MG63 (cell line): ENCODE measurements at places on chromosomes 12 and 14. TPM values are rescaled to one million over a fixed set of nuclear protein-coding genes. Genes with fewer than 3 reads are reported as not detected.

The SLC4A8 gene
- total RNA-seq = 0.89 and 0.96 TPM in 2 replicates

The ARHGAP5 gene
- total RNA-seq = 7.9 and 32.1 TPM in 2 replicates

The PTHLH gene
- total RNA-seq = not detected in 2 replicates

The REP15 gene
- 1.2 and 1.4 TPM in 2 replicates for total RNA-seq

DNA sequence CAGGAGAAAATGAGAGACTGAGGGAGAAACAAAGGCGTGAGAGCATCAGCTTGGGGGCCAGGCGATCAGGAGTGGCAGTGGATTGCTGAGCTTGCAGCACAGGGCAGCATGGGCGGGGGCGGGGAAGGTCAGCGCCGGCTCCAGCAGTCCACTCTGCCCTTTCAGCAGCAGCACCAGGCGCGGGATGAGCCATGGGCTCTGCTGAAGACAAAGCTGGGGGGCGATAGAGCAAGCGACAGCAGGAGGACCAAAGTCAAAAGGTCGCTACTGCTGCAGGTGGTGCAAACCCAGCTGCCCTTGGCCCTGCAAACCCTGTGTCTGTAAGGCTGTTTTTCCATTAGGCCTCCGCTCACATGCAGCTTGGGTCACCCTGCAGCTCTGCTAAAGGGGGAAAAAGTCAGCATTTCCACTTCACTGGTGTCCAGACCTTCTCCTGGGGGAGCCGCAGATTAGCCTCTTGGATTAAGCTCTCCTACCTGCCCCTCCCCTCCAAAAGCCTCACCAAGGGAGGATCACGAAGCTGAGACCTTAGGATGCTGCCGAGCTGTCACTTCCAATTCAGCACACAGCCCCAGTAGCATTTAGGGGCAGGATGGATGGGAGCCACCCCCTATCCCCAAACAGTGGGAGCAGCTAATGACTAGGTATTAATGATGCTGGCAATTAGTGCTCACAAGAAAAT is 204.8 kb downstream of the DPF3 start:
- DNase-seq = no peak

- peak; percentile 59 for DNase-seq
These were observed 16.2 kb downstream of the NT5DC3 start for GRCh38 chr12:103824845-103825244.

DNA sequence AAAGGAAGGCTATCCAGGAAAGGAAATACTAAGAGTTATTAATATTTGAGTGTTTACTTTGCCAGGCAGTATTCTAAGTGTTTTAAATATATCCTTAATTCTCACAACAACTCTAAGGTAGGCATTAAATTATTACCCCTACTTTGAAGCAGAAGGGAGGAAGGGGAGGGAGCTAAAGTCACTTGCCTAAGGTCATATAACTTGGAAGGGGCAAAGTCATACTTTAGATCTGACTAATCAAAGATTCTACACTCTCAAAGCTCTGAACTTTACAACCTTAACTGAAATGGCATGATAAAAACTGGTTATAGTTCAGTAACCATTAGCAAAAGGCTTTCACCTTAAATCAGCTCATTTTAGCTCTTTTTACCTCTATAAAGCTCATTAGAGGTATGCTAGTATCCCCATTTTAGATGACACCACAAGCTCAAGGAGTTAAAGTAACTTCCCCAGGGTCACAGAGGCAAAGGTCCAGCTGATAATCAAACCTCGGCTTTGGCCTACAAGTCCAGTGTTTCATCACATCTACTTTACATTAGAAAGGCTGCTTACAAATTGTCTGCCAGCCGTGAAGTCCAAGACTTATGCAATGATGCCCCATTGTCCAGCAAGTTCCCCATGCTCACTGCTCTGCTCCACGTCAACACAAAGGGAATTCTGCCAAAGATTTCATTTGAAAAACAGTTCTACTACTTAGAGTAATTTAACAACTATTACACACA is 223.9 kb downstream of the MED13L start:
- DNase-seq = peak; percentile 52

DNA sequence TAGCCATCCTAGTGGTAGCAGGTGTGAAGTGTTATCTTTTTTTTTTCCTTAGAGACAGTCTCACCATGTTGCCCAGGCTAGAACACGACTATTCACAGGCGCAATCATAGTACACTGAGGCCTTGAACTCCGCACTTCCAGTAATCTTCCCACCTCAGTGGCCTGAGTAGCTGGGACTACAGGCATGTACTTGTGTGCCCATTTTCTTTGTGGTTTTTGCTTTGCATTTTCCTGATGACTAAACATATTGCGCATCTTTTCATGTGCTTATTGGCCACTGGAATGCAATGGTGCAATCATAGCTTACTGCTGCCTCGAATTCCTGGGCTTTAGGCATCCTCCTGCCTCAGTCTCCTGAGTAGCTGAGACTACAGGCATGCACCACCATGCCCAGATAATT is 33.3 kb upstream of the GCH1 start:
- no peak for DNase-seq

GRCh38 chr12:131915000-131915689 is 13.9 kb upstream of the PUS1 start:
- DNase-seq = no peak

- no peak for DNase-seq
These were observed 26.2 kb upstream of the NPFF start for GRCh38 chr12:53533471-53533870.

GRCh38 chr12:98863167-98863566 is 218.1 kb downstream of the APAF1 start:
- no peak for DNase-seq

DNA sequence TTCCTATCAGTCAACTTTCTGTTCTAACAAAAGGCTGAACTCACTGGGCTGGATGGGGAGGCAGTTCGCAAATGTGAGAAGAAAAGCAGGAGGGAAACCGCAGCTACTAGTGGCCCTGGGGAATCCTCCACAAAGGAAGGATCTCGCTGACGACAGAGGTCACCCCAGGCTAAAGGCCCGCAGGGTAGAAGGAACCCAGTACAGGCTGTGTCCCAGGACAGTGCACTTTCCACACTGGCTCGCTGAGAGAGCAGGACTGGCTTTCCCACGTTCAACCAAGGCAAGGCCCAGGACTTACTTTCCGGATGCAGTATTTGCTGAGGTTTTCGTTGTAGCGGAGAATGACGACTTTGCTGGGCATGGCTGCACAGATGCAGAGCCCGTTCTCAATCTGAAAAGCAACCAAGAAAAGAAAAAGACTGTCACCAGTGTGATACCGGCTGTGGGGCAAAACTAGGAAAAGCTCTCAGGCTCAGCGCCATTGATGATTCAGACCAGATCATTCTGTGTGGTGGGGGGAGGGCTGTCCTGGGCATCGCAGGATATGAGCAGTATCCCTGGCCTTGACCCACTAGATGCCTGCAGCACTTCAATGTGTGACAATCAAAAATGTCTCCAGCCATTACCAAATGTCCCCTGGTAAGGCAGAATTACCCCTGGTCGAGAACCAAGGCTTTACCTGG is 36.3 kb downstream of the PRKAB1 start:
- peak; percentile 71 for DNase-seq
